HCT116 (cell line): ENCODE measurements at places on chromosomes 4 and X.

DNA sequence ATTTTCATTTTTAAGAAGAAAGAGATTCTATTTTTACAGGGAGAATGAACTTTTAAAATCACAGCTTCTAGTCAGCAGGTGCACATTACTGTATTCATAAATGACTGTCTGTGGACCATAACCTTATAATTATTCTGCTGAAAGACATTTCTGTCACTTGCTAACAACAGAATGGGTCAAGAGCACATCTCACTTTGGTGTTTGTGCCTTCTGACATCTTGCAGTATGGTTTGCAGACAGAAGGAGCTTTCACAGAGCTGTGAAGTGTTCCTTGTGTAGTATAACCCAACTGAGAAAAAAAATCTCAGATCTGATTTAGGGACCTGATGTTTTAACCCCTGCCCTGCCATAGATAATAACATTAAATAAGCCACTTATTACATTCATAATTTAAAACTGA, 131.4 kb upstream of the CTSO start:
- no peak for DNase-seq

- DNase-seq, result no peak
These were observed 512.0 kb upstream of the FAT1 start for GRCh38 chr4:187235456-187236170.

DNA sequence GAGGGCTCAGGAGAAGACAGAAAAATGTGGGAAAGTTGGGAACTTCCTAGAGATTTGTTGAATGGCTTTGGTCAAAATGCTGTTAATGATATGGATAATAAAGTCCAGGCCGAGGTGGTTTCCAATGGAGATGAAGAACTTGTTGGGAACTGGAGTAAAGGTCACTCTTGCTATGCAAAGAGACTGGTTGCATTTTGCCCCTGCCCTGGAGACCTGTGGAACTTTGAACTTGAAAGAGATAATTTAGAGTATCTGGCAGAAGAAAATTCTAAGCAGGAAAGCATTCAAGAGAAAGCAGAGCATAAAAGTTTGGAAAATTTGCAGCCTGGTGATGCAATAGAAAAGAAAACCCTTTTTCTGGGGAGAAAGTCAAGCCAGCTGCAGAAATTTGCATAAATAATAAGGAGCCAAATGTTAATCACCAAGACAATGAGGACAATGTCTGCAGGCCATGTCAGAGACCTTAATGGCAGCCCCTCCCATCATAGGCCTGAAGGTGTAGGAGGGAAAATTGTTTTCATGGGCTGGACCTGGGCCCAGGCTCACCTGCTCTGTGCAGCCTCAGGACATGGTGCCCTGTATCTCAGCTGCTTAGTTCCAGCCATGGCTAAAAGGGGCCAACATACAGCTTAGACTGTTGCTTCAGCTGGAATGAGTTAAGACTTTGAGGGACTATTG, 203.8 kb downstream of the RELL1 start:
- no peak for DNase-seq

GRCh38 chr4:4392501-4393183, 5.7 kb downstream of the NSG1 start:
- no peak for DNase-seq

DNA sequence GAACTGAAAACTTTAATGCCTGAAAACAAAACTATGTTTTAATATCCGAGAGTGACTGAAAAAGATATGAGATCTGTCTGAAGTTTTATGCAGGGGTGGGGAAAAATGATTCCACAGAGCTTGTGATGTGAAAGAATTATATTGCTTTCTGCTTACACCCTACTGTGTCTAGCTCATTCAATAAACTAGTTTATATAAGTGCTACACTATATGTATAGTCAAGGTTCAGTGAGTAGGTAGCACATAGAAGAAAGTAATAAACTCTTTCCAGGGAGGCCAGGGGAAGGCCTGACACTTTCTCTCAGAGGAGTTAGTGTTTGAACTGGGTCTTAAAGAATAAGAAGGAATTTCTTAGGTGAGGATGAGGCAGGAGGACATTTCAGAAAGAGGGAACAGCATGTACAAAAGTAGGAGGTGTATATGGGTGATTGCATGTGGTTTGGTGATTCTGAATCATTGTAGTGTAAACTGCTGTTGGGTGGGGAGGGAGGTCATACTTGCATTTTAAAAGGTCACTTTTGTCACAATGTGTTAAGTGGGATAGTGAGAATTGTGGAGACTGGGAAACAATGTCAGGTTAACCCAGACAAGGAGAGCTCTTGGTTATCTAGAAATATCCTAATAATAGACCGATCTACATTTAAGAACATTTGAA, 25.1 kb upstream of the TEX13D start:
- no peak for DNase-seq

DNA sequence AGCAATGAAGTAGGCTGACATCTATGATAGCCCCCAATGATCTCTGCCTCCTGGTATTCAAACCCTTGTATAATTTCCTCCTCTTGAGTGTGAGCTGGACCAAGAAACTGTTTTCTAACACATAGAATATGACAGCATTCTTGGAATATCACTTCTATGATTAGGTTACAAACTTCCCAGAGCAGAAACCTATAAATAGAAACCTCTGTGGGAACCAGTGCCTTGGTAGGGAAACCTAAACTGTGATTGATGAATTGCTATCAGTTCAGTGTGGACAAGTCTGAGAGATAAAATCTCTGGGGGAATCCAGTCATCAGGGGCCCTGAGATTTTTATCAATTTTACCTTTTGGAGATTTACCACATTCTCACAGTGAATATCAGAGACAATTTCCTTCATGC, 756.5 kb upstream of the AGA start:
- DNase-seq, result no peak

DNA sequence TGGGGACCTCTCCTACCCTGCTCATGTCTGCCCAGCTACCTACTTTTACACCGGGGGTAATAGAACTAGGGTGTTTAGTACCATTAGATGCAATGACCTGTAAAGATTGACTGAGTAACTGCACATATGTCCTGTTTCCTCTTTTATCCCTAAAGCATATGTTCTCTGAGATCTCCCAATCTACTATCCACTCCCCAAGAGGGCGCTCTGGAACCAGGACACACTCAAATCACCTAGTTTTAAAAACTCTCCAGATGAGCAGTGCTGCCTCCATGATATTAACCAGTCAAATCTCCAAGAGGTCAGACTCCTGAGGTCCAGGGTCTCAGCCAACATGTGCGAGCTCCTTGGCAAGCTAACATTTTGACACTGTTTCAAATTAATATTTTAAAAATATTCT, 87.0 kb upstream of the TSPAN5 start:
- no peak for DNase-seq

- DNase-seq, result no peak
These were observed 93.7 kb upstream of the SOD3 start for GRCh38 chr4:24701683-24702082.

DNA sequence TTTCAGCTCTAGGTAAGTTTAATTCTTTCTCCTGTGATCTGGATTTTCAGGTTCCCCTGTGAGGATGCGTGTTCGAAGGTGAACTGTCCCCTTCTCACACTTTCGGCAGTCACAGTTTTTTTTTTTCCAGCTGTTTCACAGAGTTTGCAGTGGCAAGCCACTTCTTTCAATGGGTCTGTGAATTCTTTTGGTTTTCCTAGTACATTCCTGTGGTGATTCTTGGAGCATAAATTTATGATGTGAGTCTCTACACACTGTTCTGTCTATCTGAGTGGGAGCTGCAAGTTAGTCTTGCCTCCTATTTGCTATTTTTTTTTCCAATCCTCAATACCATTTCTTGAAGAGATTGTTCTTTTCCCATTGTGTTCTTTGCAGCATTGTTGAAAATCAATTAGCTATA, 595.5 kb downstream of the RAPGEF2 start:
- no peak for DNase-seq

DNA sequence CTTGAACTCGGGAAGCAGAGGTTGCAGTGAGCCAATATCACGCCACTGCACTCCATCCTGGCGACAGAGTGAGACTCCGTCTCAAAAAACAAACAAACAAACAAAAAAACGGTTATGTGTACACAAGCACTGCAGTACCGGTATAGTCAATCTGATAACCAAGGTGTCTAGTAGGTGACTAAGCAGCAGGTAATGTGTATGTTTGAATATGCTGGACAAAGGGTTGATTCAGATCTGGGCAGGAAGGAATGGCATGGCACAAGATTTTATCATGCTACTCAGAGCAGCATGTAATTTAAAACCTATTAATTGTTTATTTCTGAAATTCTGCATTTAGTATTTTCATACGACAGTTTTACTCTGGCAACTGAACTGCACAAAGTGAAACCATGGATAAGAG, 41.7 kb downstream of the MAGEC1 start:
- no peak for DNase-seq

- no peak for DNase-seq
These were observed 553 bp downstream of the SEPTIN6 start for GRCh38 chrX:119692191-119693039.

- DNase-seq, result no peak
These were observed 710.6 kb upstream of the DIAPH2 start for GRCh38 chrX:95974096-95974470.

DNA sequence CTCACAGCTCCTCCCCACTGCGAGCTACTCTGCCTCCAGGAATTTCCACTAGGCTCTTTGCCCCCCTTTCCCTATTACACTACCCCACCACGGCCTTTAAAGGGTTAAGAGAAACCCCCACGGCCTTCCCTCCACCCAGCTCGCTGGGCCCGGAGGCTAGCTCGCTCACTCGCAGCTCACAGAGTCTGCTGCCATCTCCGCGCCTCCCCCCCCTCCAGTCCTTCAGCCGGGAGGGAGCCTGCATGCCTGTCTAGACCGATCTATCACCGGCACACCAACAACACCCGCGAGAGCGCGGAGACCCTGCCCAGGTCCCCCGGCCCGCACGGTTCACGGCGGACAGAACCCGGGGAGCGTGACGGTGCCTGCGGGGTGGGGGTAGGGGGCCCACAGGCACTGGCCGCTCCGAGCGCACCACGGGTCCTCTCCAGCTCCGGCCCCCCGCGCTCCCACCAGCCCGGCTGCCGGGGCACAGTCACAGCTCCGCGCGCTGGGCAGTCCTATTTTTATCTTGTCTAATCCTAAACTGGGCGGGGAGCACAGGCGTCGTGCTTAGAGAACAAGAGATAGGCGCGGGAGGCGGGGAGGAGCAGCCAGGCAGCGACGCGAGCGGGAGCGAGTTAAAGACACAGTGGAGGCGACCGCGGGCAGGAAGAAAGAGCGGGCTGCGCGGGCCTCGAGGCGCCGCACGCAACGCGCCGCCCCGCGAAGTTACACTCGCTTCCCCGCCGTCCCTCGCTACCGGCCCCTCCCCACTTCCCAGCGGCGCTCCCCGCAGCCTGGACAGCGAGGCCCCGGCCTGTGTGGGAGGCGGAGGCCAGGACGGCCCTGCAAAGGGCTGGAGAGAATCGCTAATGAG, 3.5 kb downstream of the BCOR start:
- DNase-seq, result no peak

- DNase-seq, result no peak
These were observed 185.4 kb downstream of the INPP4B start for GRCh38 chr4:142660728-142661127.

DNA sequence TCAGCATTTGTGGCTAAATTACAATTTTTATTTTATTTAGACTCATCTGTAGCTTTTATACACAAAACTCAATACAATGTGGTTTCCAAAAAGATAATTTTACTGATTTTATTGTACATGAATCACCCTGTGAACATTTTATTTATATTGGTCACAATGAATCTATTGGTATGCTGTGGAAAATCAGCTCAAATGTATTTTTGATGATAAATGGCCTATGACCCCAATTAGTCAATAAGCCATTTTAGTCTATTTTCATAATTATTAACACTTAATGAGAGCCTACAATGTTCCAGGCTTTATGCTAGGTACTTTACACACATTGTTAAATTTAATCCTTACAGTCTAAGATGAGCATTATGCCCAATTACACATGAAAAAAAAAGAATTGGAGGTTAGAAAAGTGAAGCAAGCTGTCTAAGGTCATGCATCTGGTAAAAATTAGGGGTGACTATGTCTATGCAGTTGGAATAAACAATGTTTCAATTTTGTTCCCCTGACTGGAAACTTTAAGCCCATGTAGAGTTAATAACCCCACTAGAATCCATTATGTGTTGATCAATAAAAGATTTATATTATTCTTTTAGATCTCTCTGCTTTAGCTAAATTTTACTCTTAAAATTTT, 344.7 kb downstream of the PABPC4L start:
- no peak for DNase-seq

DNA sequence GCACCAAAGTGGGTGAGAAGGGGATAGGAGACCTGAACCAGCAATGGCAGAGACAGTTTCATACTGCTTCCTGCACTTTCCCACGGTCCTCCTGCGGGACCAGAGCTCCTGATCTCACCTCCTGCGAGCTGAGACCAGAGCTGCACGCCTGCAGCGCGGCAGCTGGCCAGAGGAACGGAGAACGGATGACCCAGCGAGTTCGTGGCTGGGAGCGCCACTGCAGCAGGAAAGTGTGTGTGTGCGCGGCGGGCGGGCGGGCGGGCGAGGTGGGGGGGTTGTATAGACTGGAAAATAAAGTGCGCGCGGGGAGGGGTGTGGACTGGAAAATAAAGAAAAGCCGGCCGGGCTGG, 16.5 kb downstream of the MCF2 start:
- no peak for DNase-seq

- DNase-seq, result no peak
These were observed 53.2 kb downstream of the SPRY1 start for GRCh38 chr4:123449780-123450179.

DNA sequence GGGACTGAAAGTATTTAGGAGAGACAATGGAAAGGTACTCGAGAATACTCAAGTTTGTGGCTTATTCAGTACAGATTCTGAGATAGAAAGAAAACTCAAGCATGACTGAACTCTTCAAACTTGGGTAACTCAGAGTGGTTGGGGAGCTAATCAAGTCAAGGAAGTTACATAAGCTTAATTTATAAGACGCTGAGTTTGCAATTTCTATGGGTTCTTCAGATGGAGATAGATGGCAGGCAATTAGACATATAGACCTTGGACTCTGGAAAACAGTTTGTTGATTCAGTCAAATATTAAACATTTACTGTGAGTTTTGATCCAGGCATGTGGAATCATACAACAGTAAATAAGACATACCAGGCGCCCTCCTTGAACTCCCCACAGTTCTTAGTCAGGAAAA, 1749.9 kb upstream of the TENM3 start:
- no peak for DNase-seq

- no peak for DNase-seq
These were observed 201.4 kb downstream of the MAGEB17 start for GRCh38 chrX:16368696-16369095.

GRCh38 chrX:50671661-50672060, 142.3 kb downstream of the SHROOM4 start:
- DNase-seq, result no peak

DNA sequence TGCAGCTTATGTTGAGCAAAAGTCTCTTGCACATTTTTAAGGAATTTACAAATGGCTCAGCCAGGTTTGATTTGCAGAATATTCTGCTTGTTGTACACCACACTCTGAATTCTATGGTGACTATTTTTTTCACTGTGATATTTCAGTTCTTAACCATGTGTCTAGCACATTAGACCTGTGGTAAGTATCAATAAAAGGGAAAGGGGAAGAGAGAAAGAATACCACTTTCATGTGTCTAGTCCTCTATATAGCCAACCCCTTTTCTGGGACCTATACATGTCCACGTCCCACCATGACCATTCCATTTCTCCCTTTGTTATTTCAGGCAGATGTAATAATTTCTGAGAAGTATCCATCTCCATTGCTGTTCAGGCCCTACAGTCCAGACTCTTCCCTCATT, 121.3 kb upstream of the PNPLA4 start:
- no peak for DNase-seq

GRCh38 chr4:113232194-113232593, 182.7 kb downstream of the ANK2 start:
- DNase-seq, result no peak
